ENCODE measurements at places on chromosomes 5 and 9.

DNA sequence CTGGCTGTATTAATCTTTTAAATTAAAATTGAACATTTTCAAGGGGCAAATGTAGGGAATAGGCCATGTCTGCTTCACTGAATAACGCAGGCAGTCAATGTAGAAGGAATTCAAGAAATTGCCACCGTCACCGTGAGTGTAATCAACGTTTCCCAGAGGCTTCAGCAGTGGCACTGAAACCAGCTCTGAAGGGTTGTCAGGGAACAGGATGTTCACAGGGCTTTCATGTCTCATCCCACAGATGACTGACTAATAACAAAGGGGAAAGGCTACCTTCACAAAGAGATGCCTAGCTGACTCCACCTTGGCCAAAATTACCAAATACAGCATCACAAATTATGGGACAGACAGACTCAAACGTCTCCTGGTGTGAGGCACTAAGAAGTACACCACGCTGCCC, 70.4 kb upstream of the SIMC1 start:
- no peak for DNase-seq

DNA sequence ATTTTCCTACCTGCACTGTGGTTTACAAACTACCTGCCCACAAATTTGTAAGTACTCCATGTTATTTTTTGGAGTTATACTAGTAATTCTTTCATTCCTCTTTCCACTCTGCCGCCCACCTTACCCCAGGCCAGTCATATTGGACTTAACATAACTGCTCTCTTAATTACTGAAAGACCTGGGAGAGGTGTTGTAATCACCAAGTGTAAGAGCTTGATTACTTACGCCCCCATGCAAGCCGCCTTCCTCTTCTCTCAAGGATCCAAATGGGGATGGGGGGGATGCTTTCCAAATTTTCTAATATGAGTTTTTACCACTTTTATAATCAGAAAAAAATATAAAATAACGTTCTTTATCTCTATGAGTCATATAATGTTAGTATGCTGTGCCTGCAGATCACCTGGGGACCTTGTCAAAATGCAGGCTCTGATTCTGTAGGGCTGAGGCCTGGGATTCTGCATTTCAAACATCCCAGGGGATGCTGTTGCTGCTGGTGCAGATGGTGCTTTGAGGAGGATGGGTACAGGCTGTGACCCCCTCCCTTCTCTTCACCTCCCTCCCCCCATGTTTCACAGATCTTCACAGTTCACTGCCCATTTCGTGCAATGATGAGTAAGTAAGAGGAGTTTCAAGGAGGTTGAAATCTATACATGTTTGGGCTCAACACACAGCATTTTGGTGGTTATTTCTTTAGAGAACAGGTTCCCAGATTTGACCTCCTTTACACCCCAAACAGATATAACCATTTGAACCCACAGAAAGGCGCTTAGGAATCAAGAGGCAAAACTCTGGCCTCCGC, 87.3 kb downstream of the SEC61B start:
- DNase-seq: no peak

DNA sequence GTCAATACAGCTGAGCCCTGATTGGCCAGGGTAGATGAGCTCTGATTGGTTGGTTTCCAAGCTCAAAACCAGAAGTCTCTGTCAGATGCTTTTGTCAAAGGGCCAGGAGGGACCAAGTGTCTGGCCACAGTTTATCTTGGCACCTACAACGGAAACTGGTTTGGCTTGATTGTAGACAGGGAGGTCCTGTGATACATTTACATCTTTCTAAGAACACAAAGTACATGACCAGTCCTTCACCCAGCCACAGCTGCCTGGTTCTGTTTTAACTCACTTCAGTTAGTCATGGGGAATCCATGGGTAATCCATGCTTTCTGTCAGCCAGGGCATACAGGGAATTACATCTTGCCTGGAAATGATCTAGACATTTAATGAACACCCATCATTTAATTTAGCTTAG, 171.2 kb downstream of the SLC12A2 start:
- DNase-seq: no peak

GRCh38 chr5:1537603-1538154, 13.9 kb upstream of the LPCAT1 start:
- no peak for DNase-seq

- DNase-seq: no peak
These were observed 6.5 kb downstream of the HK3 start for GRCh38 chr5:176892663-176893062.

- DNase-seq: no peak
These were observed 290.6 kb downstream of the FBXL7 start for GRCh38 chr5:15790446-15791018.

DNA sequence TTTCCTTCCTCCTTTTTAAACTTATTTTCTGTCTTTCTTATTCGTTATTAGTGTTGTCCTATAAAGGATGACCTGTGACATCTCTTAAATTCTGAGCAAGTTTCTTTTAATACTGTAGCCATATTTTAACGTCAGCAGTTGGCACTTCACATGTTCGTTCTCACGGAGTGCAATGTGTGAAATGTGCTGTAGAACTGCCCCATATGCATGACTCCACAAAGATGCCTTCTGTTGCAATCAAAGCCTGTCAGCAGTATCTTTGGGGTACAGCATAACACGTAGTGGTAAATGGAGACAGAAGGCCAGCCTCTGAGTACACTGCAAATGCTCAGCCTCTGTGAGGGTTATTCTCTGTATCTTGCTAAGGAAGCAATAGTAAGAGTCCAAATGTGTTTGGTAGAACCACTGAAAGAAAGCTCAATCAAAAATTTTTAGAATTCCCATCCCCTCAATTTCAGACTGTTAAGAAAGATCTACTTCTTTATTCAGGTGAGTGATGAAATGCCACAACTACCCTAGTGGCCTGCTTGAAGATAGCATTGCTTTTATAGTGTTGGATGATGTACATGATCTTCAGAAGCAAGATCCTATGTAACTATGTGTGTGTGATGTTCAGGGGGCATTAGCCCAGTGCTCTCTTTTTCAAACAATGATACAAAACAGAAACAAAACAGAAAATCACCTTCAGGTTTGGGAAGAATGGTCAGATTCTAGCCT, 277.7 kb downstream of the TMEM167A start:
- DNase-seq: no peak

DNA sequence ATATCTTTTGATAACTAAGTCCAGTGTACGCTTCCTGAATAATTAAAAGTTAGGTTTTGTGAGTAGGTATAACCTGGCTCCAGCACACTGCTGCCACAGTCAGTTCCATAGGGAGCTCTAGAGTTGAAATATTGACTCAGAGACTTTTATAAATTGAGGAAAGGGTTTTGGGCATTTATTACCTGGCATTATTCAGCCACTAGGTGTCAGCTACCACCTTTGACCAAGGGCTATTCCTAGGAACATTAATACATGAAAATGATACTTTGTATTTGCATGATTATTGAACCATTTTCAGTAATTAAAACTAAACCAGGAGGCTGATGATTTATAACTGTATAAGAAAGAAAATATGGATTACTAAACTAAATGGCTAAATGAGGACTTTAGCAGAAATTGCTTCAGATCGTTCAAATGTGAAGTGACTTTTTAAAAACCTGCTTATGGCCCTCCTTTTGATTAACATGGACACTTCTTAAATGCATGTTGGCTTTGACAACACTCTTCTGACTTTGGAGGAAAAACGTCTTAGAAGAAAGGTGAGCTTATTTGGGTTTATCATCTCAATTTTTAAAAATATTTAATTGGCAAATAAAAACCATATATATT, 83.0 kb downstream of the SMC2 start:
- DNase-seq: no peak

DNA sequence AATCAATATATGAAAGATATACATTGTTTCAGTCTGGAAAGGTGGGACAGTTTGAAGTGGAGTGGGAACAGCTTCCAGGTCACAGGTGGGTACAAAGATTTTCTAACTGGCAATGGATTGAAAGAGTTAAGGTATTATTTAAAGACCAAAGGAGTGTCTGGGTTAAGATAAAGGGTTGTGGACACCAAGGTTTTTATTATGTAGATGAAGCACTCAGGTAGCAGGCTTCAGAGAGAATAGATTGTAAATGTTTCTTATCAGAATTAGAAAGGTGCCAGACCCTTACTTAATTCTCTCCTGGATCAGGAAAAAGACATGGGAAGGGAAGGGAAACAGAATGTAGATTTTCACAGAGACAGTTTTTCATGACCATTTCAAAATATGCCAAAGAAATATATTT, 1174.8 kb downstream of the MAT2B start:
- DNase-seq: no peak

- no peak for DNase-seq
These were observed 172.9 kb downstream of the GLIS3 start for GRCh38 chr9:4126996-4127395.

DNA sequence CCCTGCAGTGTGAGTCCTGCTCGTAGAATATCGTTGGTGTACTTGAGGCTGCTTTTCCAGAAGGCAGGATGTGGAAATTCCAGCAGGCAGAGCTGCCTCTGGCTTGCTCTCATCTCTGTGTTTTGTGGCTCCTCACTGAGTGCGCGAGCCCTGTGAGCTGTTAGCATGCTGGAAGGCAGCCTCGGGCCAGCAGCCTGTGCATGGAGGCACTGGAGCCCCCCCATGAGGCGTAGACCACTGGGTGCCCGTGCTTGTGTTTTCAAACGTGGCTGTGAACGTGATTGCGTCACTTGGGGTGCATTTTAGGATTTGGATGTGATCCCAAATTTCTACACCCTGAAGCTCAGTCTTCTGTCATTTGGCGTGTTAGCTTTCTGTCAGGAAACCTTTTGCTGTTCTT, 3.2 kb downstream of the WDR5 start:
- DNase-seq: no peak

DNA sequence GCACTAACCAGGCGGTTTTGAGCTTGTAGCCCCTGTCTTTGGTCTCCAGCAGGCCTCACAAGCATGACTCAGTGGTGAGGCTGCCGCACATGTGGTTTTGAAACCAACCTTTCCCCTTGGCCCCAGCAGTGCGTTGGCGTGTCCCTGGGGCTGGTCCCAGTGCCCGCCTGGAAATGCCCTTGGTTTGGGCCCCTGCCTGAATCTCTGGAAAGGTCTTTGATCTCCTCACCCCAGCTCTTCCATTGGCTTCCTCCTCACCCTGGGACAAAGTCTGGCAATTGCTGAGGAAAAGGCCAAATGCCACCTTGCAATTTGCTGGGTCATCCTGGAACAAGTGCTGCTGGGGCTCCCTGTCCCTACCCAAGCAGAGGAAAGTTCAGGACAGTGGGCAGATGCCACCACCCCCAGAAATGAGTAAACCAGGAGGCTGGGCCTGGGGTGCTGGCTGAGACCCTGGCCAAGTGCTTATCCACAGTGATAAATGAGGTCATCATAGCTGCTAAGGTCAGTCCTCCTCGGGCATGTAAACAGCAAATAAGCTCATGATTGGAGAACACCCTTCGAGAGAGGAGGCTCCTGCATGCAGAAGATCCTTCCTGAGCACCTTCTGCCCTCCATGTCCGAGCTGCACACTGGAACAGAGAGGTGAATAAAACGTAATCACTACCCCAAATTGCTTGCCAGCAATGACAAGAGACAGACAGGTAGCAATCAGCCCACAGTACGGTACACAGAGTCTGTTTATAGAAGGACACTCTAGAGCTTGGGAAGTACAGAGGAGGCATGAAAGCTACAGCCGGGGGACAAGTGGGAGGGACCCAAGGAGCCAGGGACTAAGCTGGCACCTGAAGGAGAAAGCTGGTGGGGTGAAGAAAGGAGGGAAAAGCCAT, 98.9 kb upstream of the CPEB4 start:
- DNase-seq: no peak

- no peak for DNase-seq
These were observed 22.2 kb upstream of the MYORG start for GRCh38 chr9:34398875-34399274.

- no peak for DNase-seq
These were observed 362.0 kb downstream of the PRELID2 start for GRCh38 chr5:145473042-145473642.

- DNase-seq: no peak
These were observed 550.1 kb upstream of the ZNF462 start for GRCh38 chr9:106312906-106313305.

- DNase-seq: no peak
These were observed 29.6 kb upstream of the LCP2 start for GRCh38 chr5:170327168-170327567.

DNA sequence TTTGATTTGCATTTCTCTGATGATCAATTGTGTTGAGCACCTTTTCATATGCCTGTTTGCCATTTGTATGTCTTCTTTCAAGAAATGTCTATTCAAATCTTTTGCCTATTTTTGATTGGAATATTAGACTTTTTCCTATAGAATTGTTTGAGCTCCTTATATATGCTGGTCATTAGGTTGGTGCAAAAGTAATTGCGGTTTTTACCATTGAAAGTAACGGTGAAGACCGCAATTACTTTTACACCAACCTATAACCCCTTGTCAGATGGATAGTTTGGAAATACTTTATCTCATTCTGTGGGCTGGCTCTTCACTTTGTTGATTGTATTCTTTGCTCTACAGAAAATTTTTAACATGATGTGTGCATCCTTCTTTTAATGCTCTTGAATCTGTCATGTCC, 113.2 kb upstream of the PRRC1 start:
- DNase-seq: no peak

DNA sequence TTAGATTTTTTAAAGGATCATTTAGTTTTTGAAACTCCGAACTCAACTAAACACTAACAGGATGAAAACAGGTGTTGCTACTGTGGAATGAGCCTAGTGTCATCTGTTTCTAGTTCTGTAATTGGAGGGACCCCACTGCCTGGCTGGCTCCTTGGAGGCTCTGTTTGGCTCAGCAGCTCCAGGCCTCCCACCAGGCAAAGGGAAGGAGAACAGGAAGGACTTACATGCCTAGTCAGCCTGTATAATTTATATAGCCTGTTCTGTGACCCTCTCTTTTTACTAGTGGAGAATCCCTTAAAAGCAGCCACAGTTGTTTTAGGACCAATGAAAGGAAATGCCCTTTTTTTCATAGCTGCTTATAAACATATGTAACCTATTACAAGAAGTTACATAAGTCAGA, 21.1 kb upstream of the C5orf24 start:
- DNase-seq: no peak

GRCh38 chr9:129989362-129989708, 53.7 kb downstream of the FNBP1 start:
- no peak for DNase-seq

GRCh38 chr5:136006164-136006563, 22.6 kb upstream of the TGFBI start:
- no peak for DNase-seq

Data from stimulated activated naive CD4-positive, alpha-beta T cell (primary cell).